ENCODE measurements at places on chromosomes 11 and 22. TPM values are rescaled to one million over a fixed set of nuclear protein-coding genes. Genes with fewer than 3 reads are reported as not detected.

DNA sequence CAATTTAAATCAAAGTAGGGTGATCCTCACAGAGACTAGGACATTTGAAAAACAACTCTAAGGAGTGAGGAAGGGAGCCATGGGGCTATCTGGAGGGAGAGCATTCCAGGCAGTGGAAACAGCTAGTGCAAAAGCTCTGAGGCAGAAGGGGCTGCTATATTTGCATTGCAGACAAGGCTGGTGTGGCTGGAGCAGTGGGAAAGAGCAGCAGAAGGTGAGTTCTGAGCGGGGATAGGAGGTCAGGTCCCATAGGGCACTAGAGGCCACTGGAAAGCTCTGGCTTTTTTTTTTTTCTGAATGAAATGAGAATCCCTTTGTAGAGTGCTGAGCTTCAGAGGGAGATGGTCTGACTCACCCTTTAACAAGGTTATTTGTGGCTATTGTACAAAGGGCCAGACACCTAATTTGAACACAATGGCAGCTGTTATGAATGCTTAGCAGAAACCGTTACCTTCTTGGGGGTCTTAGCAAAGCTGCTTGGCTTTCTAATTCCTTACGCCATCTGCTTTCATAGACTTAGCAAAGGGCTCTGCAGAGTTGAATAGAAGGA lies 291.6 kb downstream of the BUD13 start:
- no peak for DNase-seq

The FBLN1 gene
- 167 TPM for polyA plus RNA-seq

The MIOX gene
- 0.10 TPM for polyA plus RNA-seq

DNA sequence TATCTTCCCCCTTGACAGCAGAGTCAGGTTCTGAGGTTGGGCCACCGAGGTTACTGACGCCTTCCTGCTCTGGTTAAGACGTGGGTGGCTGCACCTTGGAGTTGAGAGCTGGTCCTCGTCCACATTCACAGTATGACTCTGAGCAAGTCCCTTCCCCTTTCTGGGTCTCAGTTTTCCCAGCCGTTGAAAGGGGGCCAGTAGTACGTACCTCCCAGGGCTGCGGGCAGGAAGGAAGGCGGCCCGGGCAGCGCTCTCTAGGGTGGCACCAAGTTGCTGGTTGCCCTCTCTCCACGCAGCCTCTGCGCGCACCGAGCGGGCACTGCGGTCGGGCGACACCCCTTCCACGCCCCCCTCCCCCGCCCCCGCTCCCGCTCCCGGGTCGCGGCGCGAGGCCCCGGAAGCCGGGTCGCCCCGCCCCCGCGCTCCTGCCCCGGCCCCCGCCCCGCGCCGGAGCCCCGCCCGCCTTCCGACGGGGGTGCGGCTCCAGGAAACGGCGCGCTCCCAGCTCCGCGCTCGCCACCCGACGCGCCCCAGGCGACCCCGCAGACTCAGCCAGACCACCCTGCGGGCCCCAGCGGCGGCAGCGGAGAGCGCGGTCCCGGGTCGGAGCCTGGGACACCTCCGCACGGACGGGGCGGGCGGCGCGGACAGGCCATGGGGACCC lies at the start of gene EHBP1L1:
TSS of gene EHBP1L1 (plus strand) at position 486 of the 664 bp plus-strand sequence. CDS start 250 bp downstream, outside the sequence.
- DNase-seq: peak; percentile 83

The CTSW gene
- polyA plus RNA-seq: 0.48 TPM
